NCI-H524 treated with DMSO at 0.1 percent for 48 hours (cell line): ENCODE measurements at places on chromosomes 13 and 19.

DNA sequence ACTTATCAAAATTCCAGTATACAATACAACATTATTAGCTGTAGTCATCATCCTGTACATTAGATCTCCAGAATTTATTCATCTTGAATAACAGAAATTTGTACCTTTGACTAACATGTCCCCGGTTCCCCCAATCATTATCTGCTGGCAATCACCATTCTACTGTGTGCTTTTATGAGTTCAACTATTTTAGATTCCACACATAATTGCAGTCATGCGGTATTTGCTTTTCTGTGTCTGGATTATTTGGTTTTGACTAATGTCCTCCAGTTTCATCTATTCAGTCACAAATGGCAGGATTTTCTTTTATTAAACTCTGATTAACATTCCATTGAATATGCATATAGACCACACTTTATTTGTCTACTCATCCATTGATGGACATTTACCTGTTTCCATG is 530.7 kb upstream of the SLITRK1 start:
- no peak for DNase-seq

- no peak for DNase-seq
These were observed 19.1 kb upstream of the AKAP8 start for GRCh38 chr19:15398501-15399233.

- DNase-seq, result no peak
These were observed 48.4 kb downstream of the C1QTNF9 start for GRCh38 chr13:24357756-24358155.

DNA sequence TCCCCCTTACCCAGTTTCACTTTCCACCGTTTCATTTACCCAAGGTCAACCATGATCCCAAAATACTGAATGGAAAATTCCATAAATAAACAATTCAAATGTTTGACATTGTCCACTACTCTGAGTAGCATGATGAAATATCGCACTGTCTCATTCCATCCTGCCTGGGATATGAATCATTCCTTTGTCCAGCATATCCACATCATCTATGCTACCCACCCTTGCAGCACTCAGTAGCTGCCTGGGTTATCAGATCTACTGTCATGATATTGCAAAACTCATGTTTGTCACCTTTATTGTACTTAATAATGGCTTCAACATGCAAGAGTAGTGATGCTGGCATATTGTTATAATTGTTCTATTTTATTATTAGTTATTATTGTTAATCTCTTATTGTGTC is 263.9 kb upstream of the NBEA start:
- DNase-seq, result no peak

GRCh38 chr13:81382246-81382645 is 1041.3 kb upstream of the SPRY2 start:
- DNase-seq, result no peak

DNA sequence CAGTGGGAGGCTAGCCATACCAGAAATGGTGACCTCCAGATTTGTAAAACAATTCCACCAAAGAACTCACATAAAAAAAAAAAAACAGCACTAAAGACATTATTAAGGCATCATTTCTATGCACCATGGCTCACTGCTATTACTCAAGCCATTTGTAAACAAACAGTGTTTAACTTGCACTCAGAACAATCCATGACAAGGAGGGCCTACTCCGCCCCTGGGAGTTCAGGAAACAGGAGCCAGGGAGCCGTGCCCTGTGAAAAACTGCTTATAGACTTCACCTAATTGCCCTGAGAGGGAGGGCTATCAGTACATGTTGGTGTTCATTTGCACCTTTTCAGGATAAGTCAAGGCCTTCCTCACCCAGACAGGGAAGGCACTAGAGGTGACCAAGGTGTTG is 103.2 kb downstream of the ZNF429 start:
- no peak for DNase-seq

GRCh38 chr19:45691516-45692186 is at the start of gene SNRPD2:
Gene SNRPD2 (minus strand): TSS chr19:45691953. CDS start chr19:45691888, 65 bp downstream.
- DNase-seq, result peak; percentile 76

GRCh38 chr13:36420437-36420891 is 11.8 kb upstream of the CCNA1 start:
- DNase-seq, result peak; percentile 9

DNA sequence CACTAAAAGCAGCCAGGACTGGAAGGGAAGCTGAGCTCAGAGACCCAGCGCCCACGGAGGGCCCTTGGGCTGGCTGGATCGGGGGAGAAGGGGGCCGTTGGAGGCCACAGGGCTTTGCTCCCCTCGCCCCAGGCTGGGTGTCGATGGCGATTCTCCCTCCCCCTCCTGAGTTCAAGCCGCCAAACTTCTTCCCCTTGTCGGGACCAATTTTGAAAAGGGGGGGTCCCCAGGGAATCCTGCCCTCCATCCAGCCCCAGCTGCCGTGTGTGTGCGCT is 61.2 kb downstream of the COLGALT1 start:
- DNase-seq, result no peak

- no peak for DNase-seq
These were observed 263.4 kb downstream of the DNAJC15 start for GRCh38 chr13:43286751-43287150.

- DNase-seq, result no peak
These were observed 2.4 kb downstream of the ELAVL3 start for GRCh38 chr19:11478167-11479089.

GRCh38 chr13:109228211-109228610 is 558.2 kb downstream of the IRS2 start:
- DNase-seq, result no peak

DNA sequence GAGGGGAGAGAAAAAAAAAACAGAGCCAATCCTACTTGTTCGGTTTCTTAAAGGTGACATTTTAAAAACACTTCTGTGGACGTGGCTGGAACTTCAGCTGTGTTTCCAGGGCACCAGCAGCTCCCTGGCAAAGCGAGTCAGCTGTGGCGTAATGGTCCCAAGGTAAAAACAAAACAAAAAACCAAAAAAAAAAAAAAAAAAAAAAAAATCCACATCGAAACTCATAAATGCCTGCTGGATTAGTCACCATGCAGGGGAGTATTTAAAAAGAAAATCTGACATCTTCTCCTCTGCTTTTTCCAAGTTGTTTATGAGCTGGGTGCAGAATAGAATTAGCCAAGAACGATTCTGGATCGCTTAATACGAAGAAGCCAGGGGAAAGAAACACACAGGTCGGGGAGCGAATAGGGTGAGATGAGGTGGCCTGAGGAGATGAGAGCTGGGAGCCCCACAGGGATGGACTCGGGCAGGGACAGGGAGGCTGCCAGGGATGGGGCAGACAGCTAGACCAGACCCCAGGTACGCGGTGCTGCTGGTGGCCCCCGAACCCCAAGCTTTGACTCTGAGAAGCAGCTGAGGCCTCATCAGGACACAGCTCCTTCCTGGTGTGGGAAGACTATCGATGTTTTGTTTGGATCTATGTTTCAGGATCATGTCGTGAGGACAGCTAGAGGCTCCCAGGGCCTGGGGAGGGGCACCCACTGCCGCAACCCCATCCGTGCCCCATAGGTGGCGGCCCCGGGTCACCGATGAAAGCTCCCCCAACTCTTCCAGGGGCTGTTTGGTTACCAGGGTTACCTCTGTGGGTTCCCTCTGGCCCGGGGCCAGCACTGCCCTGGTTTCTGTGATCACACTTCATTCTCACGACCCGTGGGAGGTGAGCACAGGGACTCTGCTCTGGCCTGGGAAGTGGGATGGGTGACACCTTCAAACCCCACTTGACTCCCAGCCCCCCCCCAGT is 3.1 kb upstream of the CTXN1 start:
- DNase-seq, result no peak

GRCh38 chr19:50952910-50953309 is at the start of gene KLK5:
Gene KLK5 (minus strand): TSS chr19:50953038. CDS start chr19:50952657, 381 bp downstream.
- DNase-seq, result no peak

GRCh38 chr19:30784850-30785457 is 412.8 kb downstream of the ZNF536 start:
- DNase-seq, result no peak

- no peak for DNase-seq
These were observed 72.9 kb upstream of the TSC22D1 start for GRCh38 chr13:44649104-44649428.

DNA sequence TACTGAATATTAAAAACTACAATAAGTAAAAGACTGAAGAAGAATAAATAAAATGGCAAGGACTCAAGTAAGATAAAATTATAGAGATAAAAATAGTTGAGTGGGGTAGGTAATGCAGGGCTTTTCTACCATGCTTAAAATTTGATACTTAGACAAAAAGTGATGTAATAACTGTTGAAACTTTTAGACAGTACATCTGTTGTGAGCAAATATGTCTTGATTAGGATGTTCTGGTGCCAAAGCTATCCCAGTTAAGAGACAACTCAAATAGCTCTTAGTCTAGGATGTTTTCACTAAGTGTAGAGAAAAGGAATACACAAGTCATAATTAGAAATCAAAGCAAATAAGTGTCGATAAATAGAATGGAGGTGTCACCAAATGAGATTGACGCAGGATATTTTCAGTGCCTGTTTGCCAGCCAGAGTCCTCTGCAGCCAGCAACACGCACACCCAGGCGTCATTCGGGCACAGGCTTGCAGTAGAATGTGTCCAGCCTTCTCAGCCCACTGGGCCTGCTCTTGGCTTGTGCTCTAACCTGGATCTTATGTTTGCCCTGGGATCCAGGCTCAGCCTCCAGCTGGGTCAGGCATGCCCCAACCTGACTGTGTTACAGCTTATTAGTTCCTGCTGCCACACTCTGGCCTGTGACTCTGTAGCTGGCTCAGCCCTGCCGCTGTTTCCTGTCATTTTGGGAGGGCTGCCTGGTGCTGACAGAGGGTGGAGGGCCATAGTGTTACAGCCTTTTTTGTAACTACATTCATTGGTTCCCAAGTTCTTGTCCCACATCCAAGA is 766.2 kb downstream of the PCDH17 start:
- no peak for DNase-seq

- peak; percentile 35 for DNase-seq
These were observed 96.8 kb downstream of the ATP8A2 start for GRCh38 chr13:25468325-25469168.

DNA sequence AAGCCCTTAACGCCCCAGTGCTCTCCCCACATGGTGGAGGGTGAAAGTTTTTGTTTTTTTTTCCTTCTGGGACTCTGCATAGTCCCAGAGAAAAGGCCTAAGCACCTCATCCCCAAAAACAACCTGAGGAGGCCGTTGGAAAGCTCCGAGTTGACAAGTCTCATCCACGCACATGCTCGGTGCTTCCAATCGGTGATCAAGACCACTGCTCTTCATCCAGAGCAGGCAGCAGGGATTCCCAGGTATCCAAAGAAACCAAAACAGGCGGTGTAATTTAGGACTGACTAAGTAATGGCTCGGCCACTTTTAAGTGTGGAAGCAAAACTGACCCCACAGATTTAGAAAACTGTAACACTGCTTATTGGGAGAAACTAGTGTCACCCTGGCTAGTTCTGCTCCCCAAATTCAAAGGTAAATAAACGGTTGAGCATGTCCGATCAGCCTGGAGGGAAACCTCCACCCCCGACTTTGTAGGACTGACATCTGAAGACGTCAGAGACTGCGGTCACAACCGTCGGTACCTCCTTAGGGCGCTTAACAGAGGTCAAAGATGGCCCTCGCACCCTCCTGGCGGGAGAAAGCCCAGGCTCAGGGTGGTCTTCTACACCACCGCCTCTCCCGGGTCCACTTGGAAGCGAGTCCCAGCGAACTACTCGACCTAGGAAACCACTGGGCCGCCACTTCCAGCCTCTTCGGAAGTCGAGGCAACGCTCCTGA is 997 bp upstream of the ZNF446 start:
- DNase-seq, result no peak

DNA sequence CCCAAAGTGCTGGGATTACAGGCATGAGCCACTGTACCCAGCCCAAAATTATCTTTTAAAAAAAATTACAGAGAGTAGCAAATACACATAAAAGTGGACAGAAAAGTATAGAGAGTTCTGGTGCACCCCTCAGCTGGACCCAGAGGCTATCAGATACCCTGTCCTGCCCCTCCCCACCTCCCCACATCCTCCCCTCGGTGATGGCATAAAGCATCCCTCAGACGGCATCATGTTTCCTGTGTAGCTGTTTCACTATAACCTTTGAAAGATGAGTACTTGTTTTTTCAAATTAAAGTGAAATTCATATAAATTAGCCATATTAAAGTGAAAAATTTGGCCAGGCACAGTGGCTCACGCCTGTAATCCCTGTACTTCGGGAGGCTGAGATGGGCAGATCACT is 20.1 kb downstream of the SLC27A1 start:
- DNase-seq, result no peak

DNA sequence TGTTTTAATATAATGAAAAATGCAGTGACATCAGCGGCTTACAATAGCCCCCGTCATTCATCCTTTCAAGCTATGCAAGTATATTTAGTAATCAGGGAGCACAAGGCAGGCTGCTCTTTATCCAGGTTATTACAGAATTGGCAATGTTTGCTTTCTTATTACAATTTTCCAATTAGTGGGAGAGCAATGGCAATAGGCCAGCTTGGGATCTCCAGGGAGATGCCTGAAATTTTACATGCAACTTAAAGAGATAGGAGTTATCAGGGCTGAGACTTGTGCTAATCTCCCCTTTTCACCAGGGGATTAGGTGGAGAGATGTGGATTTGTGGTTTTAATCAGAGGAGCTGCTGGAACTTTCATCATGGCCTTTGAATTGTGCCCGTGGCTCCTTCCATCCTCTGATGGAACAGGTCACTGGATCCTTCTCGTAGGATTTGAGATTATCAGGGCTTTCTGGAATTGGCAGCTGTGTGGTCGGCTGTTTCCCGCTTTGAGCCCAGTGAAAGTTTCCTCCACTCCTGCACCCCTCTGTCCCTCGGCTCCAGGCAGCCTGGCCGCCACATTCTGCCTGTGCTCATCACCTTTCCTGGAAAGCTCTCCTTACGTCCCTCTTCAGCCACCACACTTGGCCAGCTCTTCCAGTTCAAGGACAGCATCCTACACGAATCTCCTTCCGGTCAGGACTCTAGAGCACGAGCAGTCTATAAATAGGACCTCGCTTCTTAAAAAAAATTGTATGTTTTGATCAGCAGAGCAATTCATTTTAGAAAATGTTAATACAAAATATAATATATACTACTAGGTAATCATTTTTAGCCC is 47.0 kb downstream of the CBY2 start:
- no peak for DNase-seq

DNA sequence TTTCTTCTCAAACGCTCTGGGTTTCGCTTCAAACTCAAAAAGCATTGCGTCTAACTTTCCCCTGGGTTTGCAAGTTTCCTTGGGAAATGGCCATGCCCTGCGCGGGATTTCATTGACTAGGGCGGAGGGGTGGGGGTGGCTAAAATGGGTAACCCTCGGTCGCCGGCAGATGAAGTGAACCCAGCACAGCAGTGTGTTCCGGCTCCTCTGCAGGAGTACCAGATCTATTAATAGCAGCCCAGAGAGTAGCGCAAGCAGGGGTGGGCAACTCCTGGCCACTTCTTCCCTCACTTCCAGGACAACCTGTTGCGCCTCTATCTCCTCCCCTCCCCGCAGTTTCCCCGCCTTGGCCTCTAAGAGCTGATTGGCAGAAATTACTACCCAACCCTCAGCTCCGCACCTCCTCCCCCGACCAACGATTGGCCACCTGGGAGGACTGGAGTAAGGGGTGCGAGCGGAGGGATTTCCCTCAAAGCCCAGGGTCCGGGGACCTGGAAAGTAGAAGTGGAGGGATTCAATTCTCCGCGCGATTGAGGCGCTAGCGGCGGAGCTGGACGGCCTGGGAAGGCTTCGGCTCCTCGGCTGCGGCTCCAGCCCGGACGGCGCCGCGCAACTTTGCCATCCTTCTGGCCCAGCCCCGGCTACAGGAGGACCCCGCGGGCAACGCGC is at the start of gene FREM2:
FREM2 (plus strand) TSS at position 501 of the 669 bp plus-strand sequence. CDS start 268 bp downstream, outside the sequence.
- peak; percentile 37 for DNase-seq
